ENCODE measurements at places on chromosomes 1 and 21.

DNA sequence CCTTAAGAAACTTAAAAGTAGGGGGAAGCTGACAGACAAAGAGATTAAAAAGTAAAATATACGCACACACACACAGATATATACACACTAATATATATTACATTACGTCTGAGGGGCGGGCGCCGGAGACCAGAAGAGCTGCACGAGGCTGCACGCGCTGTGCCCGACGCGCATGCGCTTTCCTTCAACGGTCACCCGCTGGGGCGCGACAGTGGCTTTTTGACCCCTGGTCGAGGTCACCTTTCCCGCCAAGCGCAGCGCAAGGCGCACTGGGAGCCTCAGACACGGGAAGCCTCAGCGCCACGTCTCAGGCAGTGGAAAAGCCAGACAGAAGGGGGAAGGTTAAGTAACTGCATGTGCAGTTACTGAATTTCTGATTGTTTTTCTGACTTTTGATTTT, at the start of gene HORMAD1:
TSS of gene HORMAD1 (minus strand) at position 193 of the 400 bp plus-strand sequence. CDS start 1,390 bp downstream, outside the sequence.
- no peak for DNase-seq

GRCh38 chr1:55717111-55717510, 501.9 kb upstream of the USP24 start:
- no peak for DNase-seq

- peak; percentile 33 for DNase-seq
These were observed 7.0 kb downstream of the KCNAB2 start for GRCh38 chr1:6052543-6053205.

DNA sequence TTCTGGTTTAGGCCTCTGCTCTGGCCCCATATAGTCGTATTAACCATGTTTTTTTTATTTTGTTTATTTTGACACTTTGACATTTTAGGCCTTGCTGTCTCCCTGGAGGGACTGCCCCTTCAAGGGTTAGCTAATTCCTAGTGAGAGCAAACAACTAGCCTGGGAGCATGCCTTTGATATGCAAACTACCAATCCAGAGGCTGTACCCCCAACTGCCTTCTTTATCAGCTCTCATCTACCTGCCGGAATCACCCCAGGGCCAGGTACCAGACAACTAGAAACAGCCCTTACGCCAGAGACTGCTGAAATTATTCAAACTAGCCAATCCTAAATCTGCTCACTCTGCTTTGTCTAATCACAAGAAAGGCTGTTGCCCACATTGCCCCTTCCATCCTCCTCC, 13.0 kb upstream of the ST6GALNAC5 start:
- no peak for DNase-seq

- no peak for DNase-seq
These were observed 8.4 kb downstream of the SOX13 start for GRCh38 chr1:204081164-204081790.

DNA sequence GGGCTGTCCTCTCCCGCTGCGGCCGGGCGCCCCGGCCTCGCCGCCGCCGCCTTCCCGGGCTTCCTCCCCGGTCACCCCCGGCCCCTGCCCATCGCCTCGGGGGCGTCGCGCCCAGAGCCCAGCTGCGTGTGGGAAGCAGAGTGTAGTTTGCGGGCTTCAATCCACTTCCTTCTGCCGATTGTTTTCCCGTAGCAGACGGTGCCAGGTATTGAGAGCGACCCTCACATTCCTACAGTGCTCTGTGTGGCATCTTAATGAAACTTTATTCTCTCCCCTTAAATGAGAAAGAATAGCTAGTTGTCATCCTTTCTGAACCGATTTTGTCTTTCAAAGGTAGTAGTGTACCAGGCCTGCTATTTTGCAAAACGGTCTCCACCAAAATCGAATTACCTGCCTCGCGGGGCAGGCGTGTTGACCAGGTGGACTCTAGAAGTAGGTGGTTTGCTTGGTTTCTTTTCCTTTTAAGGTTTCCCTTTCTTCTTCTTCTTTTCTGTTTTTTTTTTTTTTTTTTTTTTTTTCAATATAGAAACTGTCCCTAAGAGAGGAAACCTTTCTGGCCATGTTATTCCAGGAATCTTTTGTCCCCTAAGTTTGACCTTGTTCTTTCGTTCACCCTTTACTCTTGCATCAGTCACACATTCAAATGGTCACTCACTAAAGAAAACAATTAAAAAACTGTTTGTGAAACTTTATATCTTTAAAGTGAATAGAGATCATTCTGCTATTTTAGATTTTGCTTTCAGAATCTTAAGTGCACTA, 881 bp downstream of the USP25 start:
- DNase-seq, result peak; percentile 25

- DNase-seq, result peak; percentile 22
These were observed 141.4 kb downstream of the SMYD3 start for GRCh38 chr1:246365708-246366107.

GRCh38 chr1:236868625-236869467, 73.8 kb downstream of the MTR start:
- peak; percentile 80 for DNase-seq

GRCh38 chr1:67376381-67376780, 53.8 kb downstream of the SERBP1 start:
- DNase-seq, result no peak

- DNase-seq, result no peak
These were observed 6.1 kb upstream of the IGSF8 start for GRCh38 chr1:160104486-160104885.

DNA sequence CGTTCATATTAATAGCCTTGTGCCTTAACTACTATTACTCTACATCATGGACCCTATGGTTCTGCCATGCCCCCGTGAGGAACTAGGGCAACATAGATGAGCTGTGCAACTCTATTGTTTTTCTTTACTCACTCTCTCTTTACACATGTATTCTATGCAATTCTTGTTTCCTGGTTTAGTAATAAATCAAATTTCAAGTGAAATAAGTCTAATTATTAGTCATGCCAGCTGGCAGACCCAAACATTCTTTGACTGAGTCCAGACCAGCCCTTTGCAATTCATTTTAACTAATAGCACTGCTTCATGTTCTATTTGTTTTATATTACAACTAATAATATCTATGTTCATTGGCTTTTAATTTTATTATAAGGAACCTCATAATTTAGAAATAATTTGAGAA, 789.3 kb upstream of the ADAMTS5 start:
- no peak for DNase-seq

GRCh38 chr21:35358008-35358407, 308.9 kb upstream of the RUNX1 start:
- no peak for DNase-seq

DNA sequence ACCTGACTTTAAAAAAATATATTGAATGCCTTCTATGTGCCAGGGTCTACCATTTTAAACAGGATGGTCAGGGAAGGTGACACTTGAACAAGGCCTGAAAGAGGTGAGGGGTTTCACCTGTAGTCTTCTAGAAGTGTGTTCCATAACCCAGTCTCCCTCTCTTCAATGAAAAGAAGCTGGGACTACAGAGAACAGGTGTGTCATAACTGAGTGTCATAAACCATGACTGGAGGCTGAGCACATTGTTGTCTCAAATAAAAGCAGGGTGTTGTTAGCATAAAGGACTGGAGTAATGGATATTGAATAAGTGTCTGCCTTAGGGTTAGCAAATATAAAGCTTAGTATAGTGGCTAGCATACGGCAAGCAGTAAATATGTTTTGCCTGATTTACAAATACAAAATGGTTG, 65.4 kb downstream of the SYDE2 start:
- DNase-seq, result no peak

DNA sequence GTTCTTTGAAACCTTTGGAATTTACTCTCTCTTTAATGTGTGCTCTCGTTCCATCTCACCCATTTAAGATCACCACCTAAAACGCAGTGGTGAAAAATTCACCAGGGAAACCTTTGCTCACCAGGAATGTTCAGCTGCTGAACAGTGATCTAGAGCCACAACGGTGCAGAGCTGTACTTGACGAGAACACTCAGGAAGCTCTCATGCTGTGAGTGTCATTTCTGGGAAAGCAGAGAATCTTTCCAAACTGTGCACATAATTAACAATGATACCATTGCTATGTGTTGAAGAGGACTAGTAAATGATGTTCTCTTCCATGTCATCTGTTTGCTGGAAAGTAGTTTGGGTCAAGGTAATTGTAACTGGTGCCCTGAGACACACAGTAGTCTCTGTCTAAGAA, 117.1 kb downstream of the ZZZ3 start:
- DNase-seq, result no peak

DNA sequence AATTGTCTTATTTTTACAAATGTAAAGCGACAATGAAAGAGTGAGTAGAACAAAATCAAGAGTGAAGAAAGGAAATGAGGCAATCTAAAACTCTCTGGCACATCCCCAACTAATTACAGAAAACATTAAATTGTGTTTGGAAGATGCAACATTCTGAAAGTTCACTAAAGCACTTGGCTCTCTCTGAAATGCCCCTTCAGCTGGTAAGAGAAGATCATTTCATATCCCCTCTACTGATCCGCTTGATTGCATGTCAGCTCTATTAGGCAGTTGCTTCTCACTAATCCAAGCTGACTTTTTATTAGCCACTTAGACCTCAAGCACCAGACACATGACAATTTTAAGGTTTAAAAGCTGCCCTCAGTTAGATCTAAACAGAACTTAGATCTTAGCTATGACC, 262.8 kb upstream of the PRMT6 start:
- DNase-seq, result no peak

- no peak for DNase-seq
These were observed 49.8 kb downstream of the NFIA start for GRCh38 chr1:61132176-61132638.

Measured in GM12865 (cell line).